Mucosa of gallbladder (tissue), 1 donor: ENCODE measurements at places on chromosomes 3 and 15. TPM values are rescaled to one million over a fixed set of nuclear protein-coding genes. Genes with fewer than 3 reads are reported as not detected.

MYLK gene
- total RNA-seq: 671 TPM

LRRN1 gene
- 33.0 TPM for total RNA-seq

KBTBD8 gene
- 3.7 TPM for total RNA-seq

STAC gene
- 11.9 TPM for total RNA-seq

CXCR6 gene
- 11.9 TPM for total RNA-seq

GRK7 gene
- not detected for total RNA-seq

ZDHHC3 gene
- total RNA-seq: 72.4 TPM

ARPP19 gene
- total RNA-seq: 132 TPM

CCDC33 gene
- 1.0 TPM for total RNA-seq

PPIB gene
- 481 TPM for total RNA-seq

GRCh38 chr3:108342837-108343486 is 46.6 kb downstream of the HHLA2 start:
- DNase-seq: no peak

DNA sequence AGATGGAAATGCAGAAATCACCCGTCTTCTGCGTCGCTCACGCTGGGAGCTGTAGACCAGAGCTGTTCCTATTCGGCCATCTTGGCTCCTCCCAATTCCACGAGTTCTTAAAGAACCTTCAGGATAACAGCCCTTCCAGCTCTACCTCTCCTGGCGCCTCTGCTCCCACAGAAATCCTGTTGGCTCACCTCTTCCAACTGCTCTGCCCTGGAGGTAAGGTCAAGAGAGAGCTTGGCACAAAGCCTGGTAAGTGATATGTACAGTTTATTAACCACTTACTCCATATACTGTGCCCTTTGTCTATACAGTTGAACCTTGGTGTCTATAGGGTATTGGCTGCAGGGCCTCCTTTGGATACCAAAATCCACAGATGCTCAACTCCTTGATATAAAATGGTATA is 17.8 kb upstream of the FGF12 start:
- DNase-seq: no peak

DNA sequence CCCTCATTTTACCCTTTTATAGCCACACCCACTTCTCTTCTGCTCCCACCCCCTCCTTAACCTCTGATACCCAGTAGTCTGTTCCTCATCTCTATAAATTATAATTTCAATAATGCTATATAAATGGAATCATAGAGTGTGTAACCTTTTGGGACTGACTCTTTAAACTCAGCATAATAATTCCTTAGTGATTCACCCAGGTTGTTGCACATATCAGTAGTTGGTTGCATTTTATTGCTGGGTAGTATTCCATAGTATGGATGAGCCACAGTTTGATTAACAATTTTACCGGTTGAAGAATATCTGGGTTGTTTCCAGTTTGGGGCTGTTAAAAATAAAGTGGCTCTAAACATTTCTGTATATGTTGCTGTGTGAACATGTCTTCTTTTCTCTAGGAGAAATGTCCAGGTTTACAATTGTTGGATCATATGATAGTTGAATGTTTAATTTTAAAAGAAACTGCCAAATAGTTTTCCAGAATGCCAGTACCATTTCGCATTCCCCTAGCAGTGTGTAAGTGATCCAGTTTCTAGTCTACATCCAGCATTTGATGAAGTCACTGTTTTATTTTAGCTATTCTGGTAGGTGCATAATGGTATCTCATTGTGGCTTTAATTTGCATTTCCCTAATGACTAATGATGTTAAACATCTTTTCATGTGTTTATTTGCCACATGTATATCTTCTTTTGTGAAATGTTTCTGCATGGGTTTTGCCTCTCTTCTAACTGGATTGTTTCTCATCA is 68.5 kb downstream of the VPS8 start:
- no peak for DNase-seq

GRCh38 chr3:153171256-153171655 is 9.2 kb downstream of the RAP2B start:
- DNase-seq: no peak

- no peak for DNase-seq
These were observed 95.0 kb upstream of the NMNAT3 start for GRCh38 chr3:139772539-139773500.

DNA sequence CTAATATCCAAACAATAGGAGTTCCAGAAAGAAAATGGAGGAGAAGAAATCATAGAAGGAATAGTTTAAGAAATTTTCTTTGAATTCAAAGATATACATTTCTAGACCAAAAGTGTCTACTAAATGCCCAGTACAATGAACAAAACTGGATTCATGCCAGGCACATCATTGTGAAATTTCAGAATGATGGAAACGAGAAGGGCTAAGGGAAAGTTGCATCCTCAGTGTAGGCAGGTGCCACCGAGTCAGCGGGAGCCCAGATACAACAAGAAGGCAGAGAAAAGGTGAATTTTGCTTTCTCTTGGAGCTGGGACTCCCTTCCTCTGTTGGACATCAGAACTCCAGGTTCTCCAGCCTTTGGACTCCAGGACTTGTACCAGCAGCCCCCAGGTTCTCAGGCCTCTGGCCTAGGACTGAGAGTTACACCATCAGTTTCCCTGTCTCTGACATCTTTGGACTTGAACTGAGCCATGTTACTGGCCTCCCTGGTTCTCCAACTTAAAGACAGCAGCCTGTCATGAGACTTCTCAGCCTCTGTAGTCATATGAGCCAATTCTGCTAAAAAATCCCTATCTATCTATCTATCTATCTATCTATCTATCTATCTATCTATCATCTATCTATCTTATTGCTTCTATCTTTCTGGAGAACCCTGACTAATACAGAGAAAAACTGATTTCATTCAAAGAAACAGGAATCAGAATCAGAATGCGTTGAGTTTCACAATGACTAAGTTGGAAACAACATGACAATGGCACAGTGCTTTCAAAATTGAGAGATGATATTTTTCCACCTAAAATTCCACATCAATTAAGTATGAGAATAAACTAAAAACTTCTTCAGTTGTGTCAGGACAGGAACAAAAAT is 207.7 kb downstream of the FAM43A start:
- no peak for DNase-seq

GRCh38 chr15:93719921-93720351 is 511.4 kb upstream of the MCTP2 start:
- no peak for DNase-seq

DNA sequence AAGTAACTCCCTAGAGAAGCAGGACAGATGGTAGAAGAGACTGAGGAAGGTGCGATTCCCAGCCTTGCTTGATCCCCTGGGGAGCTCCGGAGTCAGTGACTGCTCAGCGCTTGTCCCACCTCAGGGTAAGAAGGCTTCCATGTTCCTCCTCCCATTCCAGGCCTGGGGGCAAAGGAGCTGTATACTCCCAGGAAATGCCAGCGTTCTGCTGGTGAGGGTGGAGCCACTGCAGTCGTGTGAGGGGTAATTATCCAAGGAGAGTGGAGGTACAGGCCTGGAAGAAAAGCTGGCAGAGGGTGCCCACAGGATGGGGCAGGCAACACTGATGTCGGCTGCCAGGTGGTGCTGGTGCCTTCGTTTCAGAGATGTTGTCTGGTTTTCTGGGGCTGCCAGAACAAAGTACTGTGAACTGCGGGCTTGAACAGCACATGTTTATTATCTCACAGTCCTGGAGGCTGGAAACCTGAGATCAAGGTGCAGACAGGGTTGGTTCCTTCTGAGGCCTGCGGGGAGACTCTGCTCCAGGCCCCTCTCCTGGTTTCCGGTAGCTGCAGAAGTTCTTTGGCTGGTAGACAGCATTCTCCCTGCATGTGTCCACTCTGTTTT is 12.1 kb upstream of the APBA2 start:
- DNase-seq: no peak

- DNase-seq: no peak
These were observed 147.5 kb downstream of the AKAP13 start for GRCh38 chr15:85527895-85528294.

DNA sequence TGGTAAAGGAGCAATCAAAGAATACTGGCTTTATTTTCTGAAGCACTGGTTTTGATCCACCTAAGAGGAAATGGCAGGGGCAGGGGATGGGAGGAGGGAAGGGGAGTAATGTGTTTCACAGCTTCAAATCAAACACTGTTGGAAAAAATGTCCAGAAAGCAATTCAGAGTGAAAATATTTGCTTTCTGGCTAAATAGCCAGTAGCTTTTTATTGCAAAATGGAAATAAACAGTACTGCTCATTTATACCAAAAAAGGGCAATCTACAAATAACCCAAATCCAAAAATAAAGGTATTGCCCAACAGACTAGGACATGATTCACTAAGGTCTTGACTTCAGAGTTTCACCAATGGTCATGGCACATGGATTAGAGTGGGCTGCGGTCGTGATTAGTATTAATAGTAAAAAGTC is 279.3 kb upstream of the THBS1 start:
- no peak for DNase-seq

DNA sequence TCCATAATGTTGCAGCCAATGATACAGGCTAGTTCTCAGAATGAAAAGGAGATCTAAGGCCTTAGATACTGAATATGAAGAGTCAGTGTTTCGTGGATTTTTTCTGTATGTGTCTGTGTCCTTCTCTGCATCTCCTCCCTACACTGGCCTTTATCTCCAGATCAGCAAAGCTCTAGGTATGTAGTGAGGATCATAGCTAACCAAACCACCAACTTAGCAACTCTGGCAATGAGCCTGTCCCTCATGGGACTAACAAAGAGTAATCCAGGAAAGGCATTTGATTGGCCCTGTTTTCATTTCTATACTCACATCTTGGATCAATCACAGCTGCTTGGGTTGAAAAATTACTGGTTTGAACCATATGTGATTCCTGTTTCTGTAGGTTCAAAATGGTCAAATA is 18.6 kb upstream of the CNTN3 start:
- DNase-seq: no peak

DNA sequence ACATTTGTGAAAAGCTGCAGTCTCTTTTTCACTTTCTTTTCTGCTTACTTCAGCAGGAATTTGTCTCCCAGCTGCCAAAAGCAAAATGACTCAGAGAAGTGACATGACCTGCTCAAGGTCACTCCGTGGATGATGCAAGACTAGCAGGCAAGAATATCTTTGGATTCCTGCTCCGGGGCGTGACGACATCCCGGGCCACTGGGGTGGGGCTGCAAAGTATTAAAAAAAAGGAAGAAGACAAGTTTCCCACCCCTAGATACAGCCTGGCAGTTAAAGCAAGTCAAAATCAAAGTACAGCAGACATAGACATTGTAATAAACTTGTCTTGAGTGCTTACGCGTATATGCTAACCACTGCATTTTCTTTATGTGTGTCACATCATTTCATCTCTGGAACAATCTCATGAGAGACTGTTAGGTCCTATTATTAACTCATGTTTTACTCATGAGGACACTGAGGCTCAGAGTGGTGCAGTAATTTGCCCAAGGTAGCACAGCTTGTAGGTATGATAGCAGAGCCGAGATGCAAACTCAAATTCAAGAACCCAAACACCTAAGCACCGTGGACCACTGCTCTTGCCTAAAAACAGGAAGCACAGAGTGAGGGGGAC is 485.2 kb upstream of the PROK2 start:
- DNase-seq: peak; percentile 92

- no peak for DNase-seq
These were observed 73.2 kb downstream of the BOC start for GRCh38 chr3:113284453-113285050.

DNA sequence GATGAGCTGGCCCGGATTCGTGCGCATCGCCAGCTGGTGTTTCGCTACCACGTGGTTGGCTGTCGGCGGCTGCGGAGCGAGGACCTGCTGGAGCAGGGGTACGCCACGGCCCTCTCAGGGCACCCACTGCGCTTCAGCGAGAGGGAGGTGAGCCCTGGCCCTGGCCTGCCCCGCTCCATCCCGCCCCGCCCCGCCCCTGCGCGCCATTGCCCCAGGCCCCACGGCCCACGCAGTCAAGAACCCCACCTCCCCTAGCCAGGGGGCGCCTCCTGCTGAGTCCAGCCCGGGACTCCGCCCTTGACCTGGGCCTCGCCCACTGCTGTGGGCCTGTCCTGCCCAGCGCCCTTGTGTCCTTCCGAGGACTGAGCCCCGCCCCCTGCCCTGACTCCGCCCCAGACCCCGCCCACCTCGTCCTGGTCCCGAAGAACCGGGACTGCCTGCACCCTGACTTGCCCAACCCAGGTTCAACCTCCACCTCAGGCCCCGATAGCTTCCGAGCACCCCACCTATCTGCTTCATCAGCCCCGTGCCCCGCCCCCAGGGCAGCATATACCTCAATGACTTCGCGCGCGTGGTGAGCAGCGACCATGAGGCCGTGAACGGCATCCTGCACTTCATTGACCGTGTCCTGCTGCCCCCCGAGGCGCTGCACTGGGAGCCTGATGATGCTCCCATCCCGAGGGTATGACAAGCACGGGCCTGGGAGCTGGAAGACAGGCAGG is 14.8 kb downstream of the NT5DC2 start:
- DNase-seq: no peak

- no peak for DNase-seq
These were observed 570.2 kb upstream of the ALCAM start for GRCh38 chr3:104796556-104796955.

- DNase-seq: no peak
These were observed 66.6 kb upstream of the TOPAZ1 start for GRCh38 chr3:44175070-44175469.

DNA sequence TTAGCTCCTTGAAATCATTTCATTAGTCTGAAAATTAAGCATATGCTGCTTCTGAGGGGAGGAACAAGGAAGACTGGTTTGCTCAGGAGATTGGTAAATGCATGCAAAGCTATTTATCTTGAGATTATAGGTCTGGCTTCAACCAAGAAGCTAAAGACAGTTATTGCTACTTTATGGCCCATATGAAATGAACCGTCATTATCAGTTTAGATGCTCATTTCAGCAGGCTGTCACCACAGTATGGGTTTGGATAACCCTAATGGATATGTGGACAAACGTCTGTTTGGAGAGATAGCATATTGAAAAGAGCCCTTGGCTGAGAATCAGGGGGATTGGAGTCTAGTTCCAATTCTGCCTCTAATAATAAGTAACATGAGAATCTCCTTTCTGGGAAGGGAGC is 922.6 kb downstream of the TUSC7 start:
- DNase-seq: no peak

DNA sequence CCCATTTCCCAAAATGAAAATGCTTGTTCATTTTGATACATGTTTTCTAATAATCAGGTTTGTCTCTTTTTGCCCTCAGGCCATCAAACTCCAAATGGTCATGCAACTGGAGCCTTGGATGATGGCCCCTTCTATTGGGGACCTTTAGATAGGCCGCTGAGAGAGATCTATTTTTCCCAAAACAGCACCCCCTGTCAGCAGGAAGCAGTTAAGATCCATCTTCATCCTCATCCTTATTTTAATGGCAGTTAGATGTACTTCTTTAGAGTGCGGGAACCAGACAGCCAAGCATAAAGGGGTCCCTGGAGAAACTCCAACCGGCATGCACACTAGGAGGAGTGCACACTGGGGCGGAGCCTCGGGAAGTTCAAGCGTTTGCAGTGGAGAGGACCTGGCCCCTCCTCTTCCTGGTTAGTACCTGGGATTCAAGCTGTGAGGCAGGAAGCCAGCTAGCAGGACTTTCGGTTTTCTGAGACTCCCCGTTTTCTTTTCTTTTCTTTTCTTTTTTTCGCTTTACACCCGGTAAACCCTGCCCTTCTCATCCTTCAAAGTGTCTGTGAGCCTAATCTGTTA is 31.9 kb upstream of the STRIT1 start:
- DNase-seq: no peak

DNA sequence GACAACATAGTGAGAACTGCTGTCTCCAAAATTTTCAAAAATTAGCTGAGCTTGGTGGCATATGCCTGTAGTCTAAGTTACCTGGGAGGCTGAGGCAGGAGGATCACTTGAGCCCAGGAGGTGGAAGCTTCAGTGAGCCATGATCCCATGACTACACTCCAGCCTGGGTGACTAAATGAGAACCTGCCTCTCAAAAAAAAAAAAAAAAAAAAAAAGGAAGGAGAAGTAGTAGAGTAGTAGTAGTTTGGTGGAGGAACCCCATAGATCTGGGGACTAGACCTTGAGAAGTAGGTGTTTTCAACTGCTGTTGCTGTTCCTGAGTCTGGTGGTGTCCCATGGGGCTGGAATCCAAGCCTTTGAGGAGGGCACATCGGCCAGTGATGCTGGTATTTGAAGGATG is 38.4 kb upstream of the UBE2E2 start:
- DNase-seq: no peak
